ENCODE measurements at places on chromosomes 1 and 21.

- DNase-seq = no peak
These were observed 85.6 kb upstream of the ARHGEF16 start for GRCh38 chr1:3368711-3369445.

DNA sequence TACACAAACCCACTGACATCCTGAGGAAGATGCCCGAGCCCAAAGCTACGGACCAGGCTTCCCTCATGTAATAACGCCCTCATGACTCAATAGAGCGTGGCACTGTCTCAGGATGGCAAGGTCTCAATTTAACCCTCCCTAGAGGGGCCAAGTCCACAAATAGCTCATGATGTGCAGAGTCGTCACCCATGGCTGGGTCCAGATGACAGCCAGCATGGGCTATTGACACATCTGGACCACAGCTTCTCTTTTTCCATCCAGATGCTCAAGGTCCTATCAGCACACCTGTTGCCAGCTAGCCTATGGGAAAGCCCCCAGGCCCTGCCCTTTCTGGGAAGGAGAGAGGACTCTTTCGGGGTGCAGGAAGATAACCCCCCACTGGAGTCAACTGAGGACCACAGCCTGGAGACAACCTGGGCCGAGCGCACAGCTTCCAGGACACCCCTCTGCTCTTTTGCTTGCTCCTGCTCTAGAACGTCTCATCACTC, 2.8 kb downstream of the LAPTM5 start:
- DNase-seq = no peak

- DNase-seq = no peak
These were observed 248.9 kb upstream of the ADGRL4 start for GRCh38 chr1:79255421-79255820.

DNA sequence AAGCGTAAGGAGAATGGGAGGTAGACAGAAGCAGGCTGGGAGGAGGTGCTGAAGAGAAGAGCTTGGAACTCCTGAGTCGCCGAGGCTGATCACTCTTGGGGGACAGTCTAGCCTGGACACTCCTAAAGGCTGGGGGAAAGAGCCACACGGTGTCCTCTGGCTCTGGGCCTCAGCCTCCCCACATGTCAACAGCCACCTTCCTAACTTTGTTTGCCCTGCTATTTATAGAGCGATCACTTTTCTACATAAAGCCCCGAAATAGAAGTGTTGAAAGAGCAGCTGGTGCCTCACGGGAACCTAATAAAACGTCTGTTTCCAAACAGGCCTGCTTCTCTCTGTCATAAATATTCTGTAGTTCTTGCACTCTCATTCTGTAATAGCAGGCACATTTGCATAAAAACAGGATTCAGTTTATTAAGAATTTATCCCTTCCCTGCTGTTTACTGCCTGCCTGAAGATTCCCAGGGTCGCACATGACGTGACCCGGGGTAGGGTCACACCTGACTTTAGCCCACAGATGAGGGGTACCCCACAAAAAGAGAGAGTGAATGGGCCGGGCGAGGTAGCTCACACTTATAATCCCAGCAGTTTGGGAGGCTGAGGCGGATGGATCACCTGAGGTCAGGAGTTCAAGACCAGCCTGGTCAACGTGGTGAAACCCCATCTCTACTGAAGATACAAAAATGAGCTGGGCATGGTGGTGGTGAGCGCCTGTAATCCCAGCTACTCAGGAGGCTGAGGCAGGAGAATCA, 212.5 kb downstream of the TOMM20 start:
- DNase-seq = no peak

GRCh38 chr1:14639291-14640050, 41.0 kb downstream of the KAZN start:
- DNase-seq = no peak

- no peak for DNase-seq
These were observed 154.0 kb downstream of the RWDD3 start for GRCh38 chr1:95388031-95388430.

GRCh38 chr1:186302381-186302920, 72.6 kb downstream of the TPR start:
- no peak for DNase-seq

- no peak for DNase-seq
These were observed 16.9 kb downstream of the ATG4C start for GRCh38 chr1:62800825-62801306.

DNA sequence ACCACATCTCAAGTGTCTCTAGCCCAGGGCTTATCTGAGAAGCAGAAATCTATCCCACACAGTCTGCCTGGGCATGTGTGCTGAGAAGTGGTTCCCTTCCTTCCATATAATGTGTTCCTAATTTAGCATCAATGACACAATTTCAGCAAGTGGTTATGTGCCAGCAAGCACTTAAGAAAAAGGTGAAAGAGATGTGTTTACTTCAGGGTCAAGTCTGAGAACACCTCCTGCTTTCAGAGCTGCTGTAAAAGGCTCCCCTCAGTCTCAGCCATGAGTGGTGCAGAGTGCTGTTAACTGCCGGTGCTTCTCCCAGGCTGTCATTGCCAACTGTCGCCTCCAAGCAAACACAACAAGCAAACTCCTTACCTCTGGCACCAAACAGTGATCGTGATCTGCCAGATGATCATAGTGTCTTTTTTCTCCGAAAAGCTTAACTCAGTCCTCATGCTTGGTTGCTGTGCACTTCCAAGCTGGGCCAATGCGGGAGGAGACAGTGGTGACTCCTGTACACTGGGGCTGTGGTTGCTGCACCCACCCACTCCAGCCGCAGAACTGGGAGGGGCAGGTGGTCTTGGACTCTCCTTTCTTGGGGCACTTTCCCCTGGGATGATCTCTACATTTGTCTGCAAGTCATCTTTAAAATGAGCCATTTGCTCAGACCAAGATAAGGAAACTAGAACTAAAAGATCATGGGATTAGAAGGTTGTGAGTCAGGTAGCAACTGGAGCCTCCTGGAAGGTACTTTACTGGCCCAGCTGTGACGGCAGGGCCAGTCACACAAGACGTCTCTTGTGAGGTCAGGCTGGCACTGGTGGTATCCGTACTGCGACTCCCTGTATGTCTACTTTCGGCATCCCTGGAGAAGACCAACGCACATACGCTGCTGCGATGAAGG, 32.4 kb downstream of the ATP1A1 start:
- no peak for DNase-seq

- DNase-seq = no peak
These were observed 3.5 kb upstream of the MRPL55 start for GRCh38 chr1:228112617-228113016.

DNA sequence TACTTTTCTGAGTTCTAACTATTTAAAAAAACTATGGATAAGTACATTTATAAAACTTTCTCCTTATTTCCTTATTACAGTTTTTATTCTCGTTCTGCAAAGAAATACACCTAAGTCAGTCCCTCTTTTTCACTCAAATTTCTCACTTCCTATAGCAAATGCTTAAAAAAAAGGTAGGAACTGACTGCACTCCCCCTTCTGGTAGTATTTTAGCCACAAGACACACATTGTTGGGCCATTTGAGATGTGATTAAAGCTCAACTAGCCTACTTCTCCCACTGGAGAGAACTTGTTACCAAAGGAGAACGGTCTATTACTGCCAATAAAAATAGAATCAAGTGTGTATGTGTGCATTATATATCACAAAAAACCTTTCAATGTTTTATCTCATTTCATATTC, 521.9 kb upstream of the PRMT6 start:
- no peak for DNase-seq

- DNase-seq = no peak
These were observed at the start of gene HOOK1 for GRCh38 chr1:59814901-59815825. TSS of gene HOOK1 (plus strand) at chr1:59814949. CDS start at chr1:59815118, 169 bp downstream.

GRCh38 chr1:82215056-82215852, 414.5 kb downstream of the ADGRL2 start:
- DNase-seq = no peak

DNA sequence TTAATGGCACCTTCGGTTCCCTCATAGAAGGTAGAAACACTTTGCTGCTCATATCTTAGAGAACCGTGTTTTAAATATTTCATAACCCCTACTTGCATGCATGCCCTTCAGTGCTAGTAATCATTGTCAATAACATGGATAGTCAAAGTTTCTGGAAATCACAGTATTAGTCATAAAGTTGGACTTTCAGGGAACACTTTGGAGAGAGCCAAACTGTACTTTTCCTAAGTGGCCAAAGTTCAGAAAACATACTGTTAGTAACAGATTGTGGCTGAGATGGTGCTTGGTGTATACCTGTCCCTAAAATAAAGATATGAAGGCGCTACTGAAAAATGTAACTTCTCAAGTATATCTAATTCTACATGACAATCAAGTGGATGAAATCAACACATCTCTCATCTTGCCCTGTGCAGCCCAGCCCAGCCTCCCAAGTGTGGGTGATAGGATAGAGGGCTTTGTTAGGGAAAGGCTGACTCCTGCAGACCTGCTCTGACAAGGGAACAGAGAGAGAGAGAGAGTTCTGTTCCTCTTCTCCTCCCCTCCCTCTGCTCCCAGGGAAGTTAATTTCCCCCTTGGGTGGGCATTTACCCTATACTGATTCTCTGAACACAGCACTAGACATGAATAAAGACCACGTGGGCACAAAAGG, 14.4 kb downstream of the MYOC start:
- DNase-seq = no peak

- DNase-seq = no peak
These were observed 32.0 kb downstream of the VANGL2 start for GRCh38 chr1:160432371-160432786.

GRCh38 chr1:168958562-168959289, 147.8 kb upstream of the ATP1B1 start:
- DNase-seq = no peak

GRCh38 chr1:170891872-170892271, 43.5 kb upstream of the MROH9 start:
- no peak for DNase-seq

DNA sequence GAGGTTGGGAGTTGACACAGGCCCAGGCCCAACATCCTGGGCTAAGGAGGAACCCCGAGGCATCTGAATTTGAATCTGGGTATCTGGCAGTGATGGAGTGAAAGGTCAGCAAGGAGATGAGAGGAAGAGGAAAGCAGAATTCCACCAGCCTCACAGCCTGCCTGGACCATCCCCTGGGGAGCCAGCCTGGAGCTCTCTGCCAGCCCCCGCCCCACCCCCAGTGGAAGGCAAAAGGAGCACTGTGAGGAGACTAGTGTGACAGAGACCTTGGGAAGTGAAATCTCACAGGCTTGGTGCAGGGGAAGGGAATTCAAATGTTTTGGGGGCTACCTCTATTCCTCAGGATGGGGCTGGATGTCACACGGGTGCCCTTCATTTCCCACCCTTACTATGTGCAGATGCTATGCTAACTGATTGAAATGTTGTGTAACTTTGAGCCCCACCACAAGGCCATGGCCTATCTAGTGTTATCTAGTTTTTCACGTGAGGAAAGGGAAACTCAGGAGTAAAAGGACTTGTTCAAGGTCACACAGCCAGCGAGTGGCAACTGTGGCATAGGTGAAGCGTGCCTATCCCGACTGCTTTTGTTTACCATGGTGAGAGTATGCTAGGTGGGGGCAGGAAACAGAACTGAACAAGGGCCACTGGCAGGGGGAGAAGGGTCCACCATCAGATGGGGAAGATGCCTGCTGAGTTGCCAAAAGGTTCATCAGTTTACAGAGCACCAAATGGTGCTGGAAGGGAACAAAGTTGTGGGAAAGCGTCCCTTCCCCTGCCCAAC, 29.8 kb downstream of the AHDC1 start:
- no peak for DNase-seq

- no peak for DNase-seq
These were observed 1171.8 kb upstream of the B3GALT2 start for GRCh38 chr1:194358208-194358581.

GRCh38 chr1:235746245-235746644, 96.7 kb upstream of the GNG4 start:
- no peak for DNase-seq

DNA sequence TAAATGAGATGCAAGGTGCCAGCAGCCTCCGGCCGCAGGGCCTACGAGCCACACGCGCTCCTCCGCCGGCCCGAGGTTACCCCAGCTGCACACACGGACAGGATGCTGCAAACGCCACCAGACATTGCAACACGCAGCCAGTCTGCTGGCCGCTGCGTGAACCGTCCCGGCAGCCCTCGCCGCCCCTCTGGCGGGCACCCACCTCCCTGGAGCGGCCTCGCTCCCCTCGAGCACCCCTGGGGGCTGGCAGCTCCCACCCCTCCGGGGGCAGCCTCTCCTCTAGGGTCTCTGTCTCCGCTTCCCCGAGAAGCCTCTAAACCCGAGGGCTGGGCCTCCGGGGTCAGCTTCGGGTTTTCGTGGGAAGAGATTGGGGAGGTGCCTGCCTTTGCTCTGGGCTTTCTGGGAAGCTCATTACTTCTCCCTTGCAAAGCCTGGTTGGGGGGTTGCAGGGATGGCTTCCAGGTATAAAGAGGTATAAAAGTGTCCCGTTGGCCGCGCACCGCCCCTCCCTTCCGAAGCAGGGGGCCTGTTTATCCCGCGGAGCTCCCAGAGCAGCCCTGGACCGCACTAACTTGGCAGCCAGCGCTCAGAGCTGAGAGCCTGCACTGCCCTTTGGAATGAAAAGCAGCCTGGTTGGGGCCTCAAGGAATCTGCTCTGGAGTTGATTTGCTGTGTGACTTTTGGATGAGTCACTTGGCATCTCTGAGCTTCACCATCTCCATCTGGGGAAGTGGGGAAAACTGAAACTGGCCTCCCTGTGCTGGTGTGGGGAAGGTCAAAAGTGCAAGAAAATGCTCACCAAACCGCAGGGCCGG, 21.8 kb downstream of the DHRS3 start:
- peak; percentile 96 for DNase-seq

DNA sequence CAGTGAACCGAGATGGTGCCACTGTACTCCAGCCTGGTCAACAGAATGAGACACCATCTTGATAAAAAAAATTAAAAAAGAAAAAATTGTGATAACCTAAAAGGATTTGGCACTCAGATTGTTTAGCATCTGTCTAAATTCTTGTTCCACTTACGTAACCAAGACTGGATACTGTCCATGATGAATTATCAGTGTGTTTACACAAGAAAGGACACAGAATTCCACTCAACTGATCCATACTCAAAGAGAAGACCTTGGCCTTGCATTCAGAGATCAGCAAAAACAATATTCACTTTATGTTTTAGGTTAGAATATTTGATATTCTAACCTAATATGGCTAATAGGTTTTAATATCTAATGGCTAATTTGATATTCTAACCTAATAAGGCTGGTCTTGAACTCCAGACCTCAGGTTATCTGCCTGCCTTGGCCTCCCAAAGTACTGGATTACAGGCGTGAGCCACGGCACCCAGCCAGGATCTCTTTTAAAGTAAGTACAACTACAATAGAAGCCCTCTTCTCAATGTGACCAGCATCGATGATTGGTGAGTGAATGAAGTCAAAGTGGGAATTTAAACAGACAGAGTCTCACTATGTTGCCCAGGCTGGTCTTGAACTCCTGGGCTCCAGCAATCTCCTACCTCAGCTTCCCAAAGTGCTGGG, 43.1 kb upstream of the COX20 start:
- DNase-seq = peak; percentile 50

GRCh38 chr1:183000167-183000962, 22.9 kb upstream of the LAMC1 start:
- DNase-seq = no peak

DNA sequence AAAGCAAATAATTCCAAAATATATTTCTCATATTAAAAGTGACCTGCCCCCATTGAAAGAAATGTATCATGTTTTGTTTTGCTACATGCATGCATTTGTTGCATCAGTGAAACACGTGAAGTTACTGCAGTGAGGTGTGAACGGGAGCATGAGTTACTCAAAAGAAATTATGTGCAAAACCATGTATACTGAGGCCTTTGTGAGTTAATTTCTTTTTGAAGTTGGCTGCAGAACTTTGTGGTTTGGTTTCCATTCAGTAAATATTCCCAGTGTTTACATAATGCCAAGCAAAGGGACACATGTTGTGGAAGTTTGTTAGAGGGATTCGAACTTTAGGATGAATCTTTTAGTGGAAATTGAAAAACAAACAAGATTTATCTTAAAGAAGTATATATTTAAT, 619.4 kb upstream of the ADAMTS5 start:
- no peak for DNase-seq

All from non-pigmented ciliary epithelial cell (primary cell).